RWPE1 (cell line): ENCODE measurements at places on chromosomes 13 and 19.

DNA sequence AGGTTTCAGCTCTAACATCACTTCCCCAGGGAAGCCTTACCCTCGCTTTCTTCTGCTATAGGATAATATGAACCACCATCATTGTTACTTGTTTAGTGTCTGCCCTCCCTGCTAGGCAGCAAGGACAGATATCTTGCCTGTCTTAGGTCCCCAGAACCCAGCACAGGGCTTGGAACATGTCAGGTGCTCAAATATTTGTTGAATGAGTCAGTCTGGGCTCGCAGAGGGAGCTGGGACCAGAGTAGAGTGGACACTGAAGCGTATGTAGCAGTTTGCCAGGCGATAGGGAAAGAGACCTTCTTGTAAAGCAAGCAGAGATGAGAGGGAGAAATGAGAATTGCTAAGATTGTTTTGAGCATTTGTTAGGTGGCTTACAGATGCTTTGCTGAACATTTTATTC lies 11.7 kb downstream of the BCKDHA start:
- peak; percentile 43 for DNase-seq

DNA sequence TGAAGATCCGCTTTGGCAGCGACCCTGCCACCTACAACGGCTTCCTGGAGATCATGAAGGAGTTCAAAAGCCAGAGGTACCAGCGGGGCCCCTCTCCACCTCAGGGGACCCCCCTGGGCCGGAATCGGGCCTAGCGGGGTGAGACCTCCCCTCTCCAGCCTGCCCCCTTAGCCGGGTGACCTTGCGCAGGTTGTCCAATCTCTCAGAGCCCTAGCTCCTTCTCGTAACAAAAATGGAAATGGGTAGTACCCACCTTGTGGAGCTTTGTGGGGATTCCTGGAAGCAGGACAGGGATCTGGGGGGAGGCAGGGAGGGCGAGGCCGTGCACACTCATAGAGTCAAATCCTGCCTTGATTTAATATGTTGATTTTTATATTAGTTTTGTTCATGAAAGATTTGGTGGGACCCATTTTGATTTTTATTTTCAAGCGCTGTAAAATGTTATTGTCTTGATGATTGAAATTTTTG lies 658 bp downstream of the SIN3B start:
- peak; percentile 28 for DNase-seq

GRCh38 chr13:36959456-36960116 lies 39.5 kb upstream of the SMAD9 start:
- no peak for DNase-seq

DNA sequence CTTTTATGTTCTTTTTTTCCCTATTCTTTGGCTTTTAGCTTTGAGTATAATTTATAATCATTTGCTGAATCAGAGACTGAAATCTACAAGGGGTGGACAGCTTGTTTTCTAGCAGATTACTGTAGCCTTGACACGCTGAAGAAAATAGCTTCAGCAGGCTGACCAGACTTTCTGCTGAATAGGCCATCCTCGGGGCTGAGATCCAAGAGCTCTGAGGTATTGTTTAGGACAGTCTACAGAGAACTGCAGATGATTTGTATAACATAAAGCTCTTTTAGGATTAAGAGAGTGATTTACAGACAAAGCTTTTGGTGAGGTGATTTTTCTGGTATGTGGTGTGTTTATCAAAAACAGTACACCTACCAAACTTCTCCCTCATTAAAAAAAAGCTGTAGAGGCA lies 16.8 kb downstream of the POLR1D start:
- no peak for DNase-seq

DNA sequence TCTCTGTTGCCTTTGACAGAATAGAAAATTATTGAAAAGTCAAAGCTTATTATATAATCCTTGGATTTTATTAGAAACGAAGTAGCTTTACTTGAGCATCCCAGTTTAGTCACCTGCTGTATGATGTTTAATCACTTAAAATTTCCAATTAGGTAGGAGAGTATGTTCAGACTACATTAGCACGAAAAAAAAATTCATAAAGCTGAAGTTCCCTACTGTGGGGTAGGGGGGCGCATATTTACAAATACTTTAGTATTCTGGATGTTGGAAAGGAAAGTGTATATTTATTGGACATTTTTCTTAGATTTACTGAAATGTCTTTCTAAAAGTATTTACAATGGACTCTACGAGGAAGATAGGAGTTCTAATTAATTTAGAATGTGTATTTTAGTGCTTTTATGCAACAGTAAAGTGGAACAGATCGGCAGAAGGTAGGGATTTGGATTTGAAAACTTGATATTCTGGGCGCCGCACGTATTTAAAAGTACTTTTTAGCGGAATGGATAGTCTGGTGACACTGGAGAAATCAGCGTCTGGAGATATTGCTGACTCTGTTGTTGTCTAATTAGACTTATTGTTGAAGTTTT lies 1.9 kb downstream of the CDK8 start:
- peak; percentile 15 for DNase-seq

GRCh38 chr19:17394891-17395415 lies 957 bp upstream of the CCDC194 start:
- peak; percentile 74 for DNase-seq

DNA sequence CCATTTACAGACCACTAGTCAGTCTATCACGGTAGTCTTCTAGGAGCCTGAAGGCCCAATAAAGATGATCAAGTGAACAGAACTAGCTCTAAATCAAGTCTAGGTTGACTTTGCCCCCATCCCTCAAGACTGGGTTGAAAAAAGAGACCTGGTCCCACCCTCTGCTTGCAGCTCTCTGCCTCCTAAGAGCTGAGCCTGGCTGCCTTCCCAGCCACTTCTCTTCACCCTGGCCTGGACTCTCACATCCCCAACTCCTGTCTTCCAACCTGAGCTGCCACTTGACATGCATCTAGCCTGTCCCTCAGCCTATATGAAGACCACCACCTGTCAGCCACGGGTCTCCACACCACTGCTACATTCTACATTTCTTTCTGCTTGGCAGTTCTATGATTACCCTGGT lies 99.6 kb downstream of the FOXO1 start:
- no peak for DNase-seq

GRCh38 chr19:35671818-35672217 lies 5.5 kb downstream of the UPK1A start:
- no peak for DNase-seq

DNA sequence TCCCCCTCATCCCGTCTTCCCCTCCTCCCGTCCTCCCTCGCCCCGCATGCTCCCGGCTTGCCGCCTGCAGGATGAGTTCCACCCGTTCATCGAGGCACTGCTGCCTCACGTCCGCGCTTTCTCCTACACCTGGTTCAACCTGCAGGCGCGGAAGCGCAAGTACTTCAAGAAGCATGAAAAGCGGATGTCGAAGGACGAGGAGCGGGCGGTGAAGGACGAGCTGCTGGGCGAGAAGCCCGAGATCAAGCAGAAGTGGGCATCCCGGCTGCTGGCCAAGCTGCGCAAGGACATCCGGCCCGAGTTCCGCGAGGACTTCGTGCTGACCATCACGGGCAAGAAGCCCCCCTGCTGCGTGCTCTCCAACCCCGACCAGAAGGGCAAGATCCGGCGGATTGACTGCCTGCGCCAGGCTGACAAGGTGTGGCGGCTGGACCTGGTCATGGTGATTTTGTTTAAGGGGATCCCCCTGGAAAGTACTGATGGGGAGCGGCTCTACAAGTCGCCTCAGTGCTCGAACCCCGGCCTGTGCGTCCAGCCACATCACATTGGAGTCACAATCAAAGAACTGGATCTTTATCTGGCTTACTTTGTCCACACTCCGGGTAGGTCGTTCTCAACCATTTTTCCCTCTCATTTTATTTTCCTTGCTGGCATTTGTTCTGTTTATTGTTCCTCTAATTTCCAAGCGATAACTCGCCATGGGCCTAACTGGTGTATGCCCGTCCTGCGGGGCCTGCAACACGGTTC lies 29.8 kb downstream of the NFIX start:
- DNase-seq, result no peak

DNA sequence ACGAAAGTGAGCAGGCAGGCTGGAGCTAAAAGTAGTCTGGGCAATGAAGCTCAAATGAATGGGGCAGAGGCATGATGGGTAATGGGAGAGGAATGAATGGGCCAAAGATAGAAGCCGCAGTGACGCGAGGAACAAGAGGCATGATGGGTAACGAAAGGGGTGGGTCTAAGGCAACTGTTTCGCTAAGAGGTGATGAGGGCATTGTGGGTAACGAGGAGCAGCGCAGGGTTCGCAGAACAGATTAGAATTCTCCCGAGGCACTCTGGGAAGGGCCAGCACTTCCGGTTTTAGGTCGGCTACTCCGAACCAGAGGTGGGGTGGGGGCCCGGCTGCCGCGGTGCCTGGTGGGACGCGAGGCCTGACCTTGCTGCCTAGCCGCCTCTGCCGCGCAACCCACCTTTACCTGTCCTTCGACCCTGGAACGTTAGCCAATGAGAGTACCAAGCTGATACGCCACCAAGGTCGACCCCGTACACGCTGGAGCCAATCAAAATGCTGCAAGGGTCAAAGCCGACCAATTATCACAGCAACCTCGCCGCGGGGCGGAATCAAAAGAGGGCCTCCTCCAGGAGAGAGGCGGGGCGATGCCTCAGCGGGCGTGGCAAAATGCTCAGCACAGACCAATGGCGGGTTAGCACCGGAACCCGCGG lies 563 bp upstream of the TOMM40 start:
- DNase-seq, result peak; percentile 99

GRCh38 chr13:54884682-54885081 lies 1856.1 kb downstream of the OLFM4 start:
- DNase-seq, result peak; percentile 1

GRCh38 chr13:89940383-89940782 lies 1407.1 kb upstream of the MIR17HG start:
- DNase-seq, result no peak

- DNase-seq, result peak; percentile 83
Measured at GRCh38 chr13:101649488-101650126, 197.1 kb downstream of the ITGBL1 start.

- no peak for DNase-seq
Measured at GRCh38 chr19:1769645-1769985, 16.3 kb downstream of the ONECUT3 start.

GRCh38 chr13:44410328-44410859 lies 36.8 kb downstream of the SERP2 start:
- DNase-seq, result no peak

GRCh38 chr13:72620874-72621273 lies 106.6 kb downstream of the MZT1 start:
- no peak for DNase-seq

GRCh38 chr13:50198508-50198907 lies 183.3 kb downstream of the KCNRG start:
- DNase-seq, result peak; percentile 72

- no peak for DNase-seq
Measured at GRCh38 chr19:54379187-54379678, 14.5 kb upstream of the LAIR1 start.

GRCh38 chr19:372306-372890 lies 27.8 kb upstream of the MIER2 start:
- DNase-seq, result no peak

DNA sequence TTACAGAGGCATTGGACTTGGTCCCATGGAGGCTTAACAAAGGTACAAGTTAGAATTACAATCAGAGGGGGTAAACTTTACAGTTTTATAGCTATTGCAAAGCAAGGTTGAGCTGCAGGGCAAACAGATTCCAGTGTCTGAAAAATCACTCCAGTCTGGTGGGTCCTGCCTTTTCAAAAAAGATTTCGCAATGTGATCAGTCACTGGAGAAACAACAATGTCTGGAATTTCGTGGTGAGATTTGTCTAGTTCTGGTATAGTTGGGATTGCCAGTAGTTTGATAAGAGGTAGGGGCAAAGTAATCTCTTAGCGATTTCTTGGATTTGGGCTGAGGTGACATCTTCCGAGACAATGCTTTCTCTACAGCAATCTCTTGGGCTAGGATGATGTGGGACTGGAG lies 1198.2 kb upstream of the PCDH9 start:
- peak; percentile 1 for DNase-seq

DNA sequence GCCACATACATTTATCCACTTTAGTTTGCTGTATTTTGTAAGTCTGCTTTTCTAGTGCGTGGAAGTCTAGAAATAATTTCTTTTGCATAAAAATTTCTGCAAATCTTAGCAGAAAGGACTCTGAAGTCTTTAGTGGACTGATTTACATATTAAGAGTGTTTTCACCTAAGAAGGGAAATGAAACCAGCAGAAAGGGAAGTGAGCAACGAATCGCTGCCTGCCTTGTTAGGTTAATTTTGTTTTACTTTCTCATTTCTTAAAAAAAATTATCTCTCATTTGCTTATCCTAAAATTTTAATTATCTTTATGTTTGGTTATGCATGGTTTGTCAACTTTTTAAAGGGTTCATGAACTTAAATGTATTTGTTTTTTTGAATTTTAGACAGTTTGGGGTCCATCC lies 767 bp upstream of the GPR18 start:
- no peak for DNase-seq

GRCh38 chr13:71621174-71622124 lies 245.6 kb downstream of the DACH1 start:
- no peak for DNase-seq

GRCh38 chr13:114063545-114064449 lies 68.6 kb downstream of the RASA3 start:
- DNase-seq, result no peak

DNA sequence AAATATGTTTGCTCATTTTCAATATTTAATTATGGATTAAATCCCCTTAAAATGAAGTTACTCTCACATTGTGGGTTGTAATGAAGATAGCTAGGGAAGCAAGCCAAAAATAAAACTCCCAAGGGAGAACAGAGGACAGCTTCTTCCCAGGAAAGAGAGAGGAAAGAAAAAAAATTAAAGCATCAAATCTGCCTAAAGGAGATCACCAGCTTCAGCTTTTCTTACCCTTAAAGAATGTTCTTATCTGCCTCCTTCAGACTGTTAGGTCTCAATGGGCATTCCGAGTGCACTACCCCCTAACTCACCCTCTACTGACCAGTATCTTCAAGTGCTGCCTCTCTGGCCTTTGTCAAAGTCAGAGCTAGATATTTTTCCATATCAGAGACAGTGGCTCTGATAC lies 55.2 kb downstream of the XPO4 start:
- DNase-seq, result no peak
